ENCODE measurements at places on chromosomes 2 and 18.

GRCh38 chr18:12658426-12659138 lies 675 bp upstream of the SPIRE1 start:
- peak; percentile 77 for DNase-seq

DNA sequence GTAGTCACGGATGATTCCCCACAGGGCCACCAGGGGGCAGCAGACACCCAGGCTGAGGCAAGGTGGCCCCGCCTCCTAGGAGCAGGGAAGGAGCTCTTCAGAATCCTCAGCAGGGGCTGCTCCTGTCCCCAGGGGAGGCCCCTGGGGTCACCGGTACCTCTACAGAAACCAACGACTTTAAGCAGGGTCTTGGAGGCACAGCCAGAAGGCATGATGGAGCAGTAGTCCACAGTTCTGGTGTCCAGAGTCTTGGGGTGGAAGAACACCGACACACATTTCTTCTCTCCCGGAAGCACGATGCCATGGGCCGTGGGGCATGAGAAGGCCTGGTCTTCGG lies 11.5 kb downstream of the CFAP65 start:
- DNase-seq = peak; percentile 91

DNA sequence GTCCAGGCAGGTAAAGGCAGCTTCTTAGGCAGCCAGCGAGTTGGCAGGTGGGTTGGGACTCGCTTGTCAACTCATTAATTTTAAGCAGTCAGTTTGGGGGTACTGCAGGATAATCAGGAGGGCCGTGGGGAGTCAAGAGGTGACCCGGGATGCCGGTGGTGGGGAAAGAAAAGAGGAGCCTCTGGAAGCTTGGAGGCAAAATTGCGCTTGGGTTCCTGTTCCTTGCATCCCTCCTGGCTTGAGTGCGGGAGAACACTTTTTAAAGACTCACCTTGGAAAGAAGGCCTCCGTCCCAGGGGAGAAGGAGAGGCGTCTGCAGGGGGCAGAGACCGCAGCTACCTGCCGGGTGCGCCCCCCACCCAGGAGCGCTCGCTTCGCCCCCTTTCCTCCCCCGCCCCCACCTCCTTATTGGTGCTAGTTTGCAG lies at the start of gene KCNJ3:
Gene KCNJ3 (plus strand): TSS at position 400 of the 425 bp plus-strand sequence. CDS start 81 bp downstream, outside the sequence.
- DNase-seq = no peak

DNA sequence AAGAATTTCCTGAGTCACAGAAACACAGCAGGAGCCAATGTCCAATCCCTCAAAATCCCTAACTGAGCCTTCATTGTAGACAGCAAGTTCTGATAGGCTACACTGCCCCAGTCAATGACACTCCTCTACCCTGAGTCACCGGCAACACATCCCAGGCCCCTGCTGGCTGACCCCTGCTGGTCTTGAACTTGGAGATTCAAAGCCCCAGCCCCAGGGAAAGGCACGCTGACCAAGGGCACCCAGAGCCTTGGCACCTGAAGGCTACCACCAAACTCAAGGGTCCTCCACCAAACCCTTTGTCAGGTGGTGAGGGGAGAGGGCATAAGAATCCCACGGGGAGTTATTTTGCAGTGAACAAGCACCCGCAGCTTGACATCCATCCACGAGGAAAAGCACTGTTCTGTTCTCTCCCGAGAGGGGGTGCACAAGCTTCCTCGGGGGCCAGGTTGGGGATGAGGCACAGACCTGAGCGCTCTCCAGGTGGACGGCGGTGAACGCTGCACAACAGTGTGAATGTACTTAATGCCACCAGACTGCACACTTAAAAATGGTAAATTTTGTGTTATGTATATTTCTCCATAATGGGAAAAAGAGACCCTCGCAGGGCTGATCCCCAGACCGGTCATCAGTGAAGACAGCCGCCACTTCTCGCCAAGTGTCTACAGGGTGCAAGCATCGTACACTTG lies 46.9 kb downstream of the TFCP2L1 start:
- DNase-seq = no peak

DNA sequence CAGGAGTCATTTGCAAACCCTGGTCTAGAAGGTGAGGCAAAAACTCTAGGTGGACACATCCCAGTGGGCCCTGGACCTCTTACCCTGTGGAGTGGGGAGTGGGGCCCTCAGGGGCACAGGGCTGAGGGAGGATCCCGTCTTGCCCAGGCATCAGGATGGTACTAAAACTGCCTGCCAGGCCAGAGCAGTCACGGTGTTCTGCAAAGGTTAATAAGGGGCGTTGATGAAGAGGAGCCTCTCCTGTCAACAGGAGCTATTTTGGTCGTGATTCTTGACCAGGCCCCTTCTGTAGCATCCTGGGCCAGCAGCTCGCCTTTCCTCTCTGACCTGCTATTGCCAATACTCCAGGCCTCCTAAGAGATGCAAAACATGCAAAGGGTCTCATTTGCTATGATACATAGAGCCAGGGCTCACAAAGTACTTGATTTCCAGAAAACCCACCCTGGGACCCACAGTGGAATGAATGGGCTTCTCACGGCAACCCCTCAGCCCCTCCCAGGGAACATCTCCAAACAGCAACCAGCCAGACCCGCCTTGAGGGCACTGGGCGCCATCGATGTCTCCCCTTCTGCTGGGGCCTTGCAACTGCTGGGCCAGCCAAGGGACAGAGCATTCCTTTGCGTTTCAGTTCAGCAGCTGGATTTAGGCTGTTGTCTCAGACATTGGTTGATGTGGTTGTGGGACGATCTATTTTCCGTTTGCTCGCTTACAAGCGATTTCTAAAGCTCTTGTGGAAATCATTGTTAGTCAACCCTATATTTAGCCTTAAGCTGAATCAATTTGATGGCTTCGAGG lies 111.1 kb downstream of the PDCL3 start:
- no peak for DNase-seq

DNA sequence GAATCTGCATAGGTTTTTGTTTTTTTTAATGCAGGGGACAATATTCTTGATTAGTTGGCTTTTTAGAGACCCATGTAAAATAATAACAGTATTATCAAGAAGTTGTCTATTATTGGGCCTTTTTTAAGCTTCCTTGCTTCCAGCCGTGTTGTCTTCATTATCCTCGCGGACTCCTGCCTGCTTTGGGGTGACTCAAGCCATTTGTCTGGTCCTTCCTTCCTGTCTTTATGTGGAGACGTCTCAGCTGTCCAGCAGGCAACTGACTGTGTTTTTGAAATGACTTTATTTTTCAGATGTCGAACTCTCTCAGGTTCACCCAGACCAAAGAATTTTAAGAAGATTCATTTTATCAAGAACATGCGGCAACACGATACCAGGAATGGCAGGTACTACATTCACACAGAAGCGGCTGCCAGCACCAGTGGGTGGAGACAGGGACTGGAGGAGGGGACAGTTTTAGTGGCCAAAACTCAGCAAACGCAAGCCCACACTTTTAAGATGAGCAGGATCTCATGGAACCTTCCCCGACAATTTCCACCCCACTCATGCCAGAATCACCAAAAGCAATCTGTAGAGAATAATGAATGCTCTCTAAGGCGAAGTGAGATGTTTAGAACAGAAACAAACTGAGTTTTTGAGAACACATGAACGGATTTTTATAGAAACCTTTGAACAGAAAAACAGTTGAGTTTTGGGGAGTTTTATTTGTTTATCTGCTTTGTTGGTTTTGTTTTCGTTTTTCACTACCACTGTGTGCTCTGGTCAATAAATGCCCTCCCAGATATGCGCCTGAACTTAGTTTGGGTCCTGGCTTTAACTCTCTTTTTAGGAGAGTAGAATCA lies 59.1 kb downstream of the CABLES1 start:
- no peak for DNase-seq

DNA sequence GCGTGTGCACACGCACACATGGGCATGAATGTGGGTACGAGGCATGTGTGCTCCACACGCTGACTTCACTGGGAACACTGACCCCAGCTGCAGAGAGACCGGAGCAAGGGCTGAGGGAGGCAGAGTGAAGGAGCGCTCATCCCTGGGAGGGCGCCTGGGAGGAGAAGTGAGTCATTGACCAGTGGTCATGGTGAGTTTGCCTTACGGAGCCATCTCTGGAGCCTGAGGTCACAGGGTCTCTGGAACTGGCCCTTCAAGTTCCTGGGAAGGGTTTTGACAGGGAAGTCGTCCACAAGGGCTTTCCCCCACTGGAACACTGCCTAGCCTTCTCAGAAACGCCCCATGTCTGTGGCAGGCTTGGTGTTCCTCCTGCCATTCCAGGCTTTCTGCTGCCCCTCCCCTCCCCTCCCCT lies 14.3 kb upstream of the TMEM185B start:
- DNase-seq = peak; percentile 27

DNA sequence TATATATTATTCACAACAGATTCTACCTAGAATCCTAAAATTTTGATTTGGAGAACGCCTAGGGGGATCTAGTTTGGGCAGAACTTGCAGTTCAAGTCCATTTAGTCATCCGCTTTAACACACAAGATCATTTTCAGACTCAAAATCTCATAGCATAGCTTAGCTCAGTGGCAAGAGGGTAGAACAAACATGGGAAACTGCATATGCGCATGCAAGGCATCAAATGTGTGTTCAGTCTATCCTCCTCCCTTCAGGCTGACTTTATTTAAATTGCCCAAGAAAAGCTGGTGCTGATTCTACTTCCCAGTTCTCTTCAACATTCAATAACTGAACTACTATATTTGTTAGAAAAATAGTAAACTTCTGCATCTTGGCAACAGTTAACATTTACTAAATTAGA lies 79.6 kb upstream of the NRXN1 start:
- DNase-seq = no peak
